ENCODE measurements at places on chromosomes 2 and 18. TPM values are rescaled to one million over a fixed set of nuclear protein-coding genes. Genes with fewer than 3 reads are reported as not detected.
A peak's percentile ranks its signal among the peaks of the same experiment; 100 is the strongest.

MOB4 gene
- total RNA-seq = 32.2 TPM

PDE1A gene
- 16.3 TPM for total RNA-seq

MYO3B gene
- 0.11 TPM for total RNA-seq

ANO7 gene
- total RNA-seq = 0.38 TPM

ZBTB7C gene
- total RNA-seq = not detected

SEMA4F gene
- 15.6 TPM for total RNA-seq

RAD51AP2 gene
- not detected for total RNA-seq

DCC gene
- not detected for total RNA-seq

TCF23 gene
- total RNA-seq = not detected

RNF144A gene
- total RNA-seq = 3.5 TPM

DNA sequence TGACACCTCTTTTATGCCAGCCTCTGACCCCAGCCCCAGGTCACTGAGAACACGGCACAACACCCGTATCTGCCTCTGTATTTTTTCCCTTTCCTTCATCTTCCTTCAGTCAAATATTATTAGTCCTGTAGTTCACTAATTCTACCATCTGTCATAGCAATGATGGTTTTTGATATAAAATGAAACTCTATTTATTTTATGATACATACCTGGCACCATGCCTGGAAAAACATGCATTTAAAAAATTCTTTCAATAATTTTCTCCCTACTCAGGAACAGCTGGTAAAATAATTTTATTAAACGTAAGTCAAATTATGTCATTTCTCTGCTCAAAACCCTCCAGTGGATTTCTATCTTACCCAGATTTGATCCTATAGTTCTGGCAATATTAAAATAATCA, 224.7 kb downstream of the CDH7 start:
- H3K27me3 ChIP-seq = no peaks in the 10 kb centered on the region
- no peak for DNase-seq
- H3K4me1 ChIP-seq = no peaks in the 10 kb centered on the region
- H3K36me3 ChIP-seq = no peaks in the 10 kb centered on the region
- H3K27ac ChIP-seq = no peak overlapping the region

- peak; percentile 75 for DNase-seq
- no peaks in the 10 kb centered on the region for H3K36me3 ChIP-seq
- H3K27ac ChIP-seq = no peak overlapping the region
- no peaks in the 10 kb centered on the region for H3K4me1 ChIP-seq
- peak overlapping the region; percentile 67 for H3K4me3 ChIP-seq
- H3K27me3 ChIP-seq = no peaks in the 10 kb centered on the region
Measured at GRCh38 chr18:47748847-47749599, 181.4 kb downstream of the SMAD2 start.

GRCh38 chr18:3612315-3612714, 162.3 kb downstream of the TGIF1 start:
- peak overlapping the region; percentile 36 for H3K27ac ChIP-seq
- DNase-seq = peak; percentile 59
- H3K36me3 ChIP-seq = no peaks in the 10 kb centered on the region
- H3K4me3 ChIP-seq = no peak overlapping the region
- H3K27me3 ChIP-seq = no peaks in the 10 kb centered on the region

- H3K27ac ChIP-seq = no peak overlapping the region
- no peak for DNase-seq
- no peaks in the 10 kb centered on the region for H3K4me1 ChIP-seq
- no peak overlapping the region for H3K4me3 ChIP-seq
- H3K27me3 ChIP-seq = no peaks in the 10 kb centered on the region
Measured at GRCh38 chr2:20196053-20196656, 28.8 kb downstream of the SDC1 start.

- H3K27ac ChIP-seq = no peak overlapping the region
- DNase-seq = no peak
Measured at GRCh38 chr2:4533806-4534205, 830.4 kb downstream of the DCDC2C start.

DNA sequence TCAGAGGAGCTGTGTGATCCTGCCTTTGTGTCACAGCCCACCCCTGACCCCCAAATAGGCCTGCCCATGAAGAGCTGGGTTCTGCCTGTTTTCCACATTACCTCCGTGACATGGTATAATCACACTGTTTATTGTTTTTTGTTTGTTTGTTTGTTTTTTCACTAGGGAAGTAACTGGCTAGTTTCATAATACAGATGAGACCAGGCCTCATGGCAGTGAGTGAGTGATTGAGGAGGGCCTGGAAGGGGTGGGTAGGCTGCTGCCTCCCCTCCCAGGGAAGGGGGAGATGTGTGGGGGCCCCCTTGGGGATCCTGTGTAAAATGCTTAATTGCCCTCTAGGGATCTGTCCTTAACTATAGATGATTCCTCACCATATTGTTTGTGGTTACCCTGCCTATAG, 190.5 kb downstream of the LDLRAD4 start:
- H3K27me3 ChIP-seq = no peaks in the 10 kb centered on the region
- DNase-seq = no peak
- no peaks in the 10 kb centered on the region for H3K4me1 ChIP-seq
- H3K36me3 ChIP-seq = no peaks in the 10 kb centered on the region

GRCh38 chr18:24530630-24531111, 70.2 kb downstream of the HRH4 start:
- peaks cover 19% of the 10 kb centered on the region for H3K4me1 ChIP-seq
- no peaks in the 10 kb centered on the region for H3K36me3 ChIP-seq
- no peaks in the 10 kb centered on the region for H3K27me3 ChIP-seq
- peak; percentile 78 for DNase-seq
- no peak overlapping the region for H3K27ac ChIP-seq

GRCh38 chr2:26723991-26724750, 31.6 kb downstream of the KCNK3 start:
- H3K4me3 ChIP-seq = no peak overlapping the region
- H3K27me3 ChIP-seq = no peaks in the 10 kb centered on the region
- peak overlapping the region; percentile 80 for H3K27ac ChIP-seq
- no peaks in the 10 kb centered on the region for H3K36me3 ChIP-seq
- peak; percentile 94 for DNase-seq

GRCh38 chr2:167404627-167405284, 516.5 kb downstream of the XIRP2 start:
- no peaks in the 10 kb centered on the region for H3K36me3 ChIP-seq
- no peaks in the 10 kb centered on the region for H3K4me1 ChIP-seq

GRCh38 chr18:58848685-58849084, 16.0 kb upstream of the ZNF532 start:
- no peaks in the 10 kb centered on the region for H3K27me3 ChIP-seq
- no peak overlapping the region for H3K27ac ChIP-seq
- no peaks in the 10 kb centered on the region for H3K4me1 ChIP-seq
- no peak overlapping the region for H3K4me3 ChIP-seq
- DNase-seq = peak; percentile 43

DNA sequence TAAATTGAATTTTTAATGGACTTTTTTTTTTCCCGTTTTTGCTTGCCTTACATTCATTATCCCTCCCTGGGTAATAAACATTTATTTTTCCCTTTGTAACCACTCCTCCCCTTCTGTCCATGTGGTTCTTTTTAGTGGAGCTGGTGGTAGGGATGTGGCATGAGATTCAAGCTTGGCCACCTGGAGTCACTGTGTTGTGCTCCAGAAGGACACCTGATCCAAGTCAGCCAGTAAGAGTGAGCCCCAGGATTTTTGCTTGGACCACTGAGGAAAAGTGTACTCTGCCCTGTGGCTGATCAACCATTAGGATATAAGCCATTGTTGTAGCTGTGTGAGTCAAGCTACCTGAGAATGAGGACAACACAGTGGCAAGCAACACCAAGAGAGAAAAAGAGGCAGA, 11.1 kb upstream of the ACTR3 start:
- DNase-seq = no peak
- H3K4me3 ChIP-seq = no peak overlapping the region
- H3K27me3 ChIP-seq = no peaks in the 10 kb centered on the region
- peaks cover 21% of the 10 kb centered on the region for H3K4me1 ChIP-seq

DNA sequence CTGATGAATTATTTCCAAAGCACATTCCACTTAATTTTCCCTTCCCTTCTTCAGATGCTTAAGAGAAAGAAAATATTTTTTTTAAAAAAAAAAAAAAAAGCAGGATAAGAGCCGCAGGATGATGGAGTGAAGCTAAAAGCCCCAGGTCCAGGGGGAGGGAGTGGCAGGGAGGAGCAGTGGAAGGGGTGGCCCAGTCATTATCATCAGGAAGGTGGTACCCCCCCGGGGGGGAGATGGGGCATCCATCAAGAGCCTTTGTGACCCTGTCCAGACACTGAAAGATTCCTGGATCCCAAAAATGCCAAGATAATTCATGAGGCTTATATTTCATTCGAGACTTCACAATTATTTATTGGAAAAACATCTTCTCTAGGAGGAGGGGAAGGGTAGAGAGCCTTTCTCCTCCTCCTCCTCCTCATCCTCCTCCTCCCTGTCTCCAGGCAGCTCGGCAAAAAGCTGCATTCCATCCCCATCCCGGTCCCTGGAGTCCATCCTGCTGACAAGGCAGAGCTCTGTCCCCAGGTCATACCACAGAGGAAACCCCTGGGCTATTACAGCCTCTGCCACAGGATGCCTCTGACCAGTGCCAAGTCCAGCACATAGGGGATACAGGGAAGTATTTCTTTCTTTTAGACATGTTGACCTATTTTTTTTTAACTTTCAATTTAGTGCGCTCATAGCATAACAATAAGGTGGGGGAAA, 125.3 kb downstream of the TWIST2 start:
- H3K4me1 ChIP-seq = peaks cover 27% of the 10 kb centered on the region
- peak overlapping the region; percentile 77 for H3K27ac ChIP-seq
- H3K27me3 ChIP-seq = no peaks in the 10 kb centered on the region
- H3K4me3 ChIP-seq = peak overlapping the region; percentile 42
- peak; percentile 64 for DNase-seq

GRCh38 chr2:8753609-8754008, 71.8 kb downstream of the ID2 start:
- no peak overlapping the region for H3K27ac ChIP-seq
- H3K4me1 ChIP-seq = peaks cover 6% of the 10 kb centered on the region
- H3K4me3 ChIP-seq = no peak overlapping the region
- no peak for DNase-seq
- H3K27me3 ChIP-seq = no peaks in the 10 kb centered on the region

GRCh38 chr2:41923156-41923786, 124.5 kb upstream of the PKDCC start:
- peaks cover 13% of the 10 kb centered on the region for H3K4me1 ChIP-seq
- H3K27me3 ChIP-seq = no peaks in the 10 kb centered on the region
- no peak for DNase-seq
- no peak overlapping the region for H3K27ac ChIP-seq
- H3K4me3 ChIP-seq = no peak overlapping the region

- 0 out of 2 replicates have a peak, but pooled peaks cover 5% of the 10 kb centered on the region for H3K4me1 ChIP-seq
- no peak for DNase-seq
Measured at GRCh38 chr2:182299632-182300031, 127.2 kb downstream of the PDE1A start.

GRCh38 chr2:766255-766654, 89.0 kb upstream of the TMEM18 start:
- H3K36me3 ChIP-seq = no peaks in the 10 kb centered on the region
- H3K27ac ChIP-seq = no peak overlapping the region
- no peak for DNase-seq
- H3K4me3 ChIP-seq = no peak overlapping the region
- H3K4me1 ChIP-seq = no peaks in the 10 kb centered on the region
- no peaks in the 10 kb centered on the region for H3K27me3 ChIP-seq

GRCh38 chr2:230796280-230796862, 68.4 kb upstream of the ITM2C start:
- peaks cover 8% of the 10 kb centered on the region for H3K36me3 ChIP-seq
- H3K4me3 ChIP-seq = no peak overlapping the region
- no peaks in the 10 kb centered on the region for H3K27me3 ChIP-seq
- H3K4me1 ChIP-seq = peaks cover 57% of the 10 kb centered on the region
- peak overlapping the region; percentile 91 for H3K27ac ChIP-seq

DNA sequence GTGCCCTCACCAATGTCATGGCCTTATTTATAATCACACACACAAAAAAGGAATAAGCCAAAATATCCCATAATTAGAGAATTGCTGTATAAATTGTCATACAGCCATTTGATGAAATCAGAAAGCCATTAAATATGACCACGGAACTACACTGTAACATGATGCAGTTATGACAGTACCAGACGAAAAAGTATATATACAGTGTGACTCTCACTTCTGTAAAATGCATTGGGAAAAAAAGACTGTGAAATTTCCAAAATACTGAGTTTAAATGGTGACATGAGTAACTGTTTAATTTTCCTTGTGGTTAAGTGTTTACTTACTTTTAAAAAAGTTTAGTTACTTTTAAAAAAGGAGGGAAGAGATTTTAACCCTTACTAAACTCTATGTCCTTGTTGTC, 25.4 kb downstream of the UXS1 start:
- no peak for DNase-seq
- no peak overlapping the region for H3K4me3 ChIP-seq
- H3K27ac ChIP-seq = no peak overlapping the region
- H3K36me3 ChIP-seq = no peaks in the 10 kb centered on the region

- no peaks in the 10 kb centered on the region for H3K27me3 ChIP-seq
- H3K4me3 ChIP-seq = no peak overlapping the region
- no peak for DNase-seq
Measured at GRCh38 chr2:195038153-195038552, 618.9 kb upstream of the SLC39A10 start.

DNA sequence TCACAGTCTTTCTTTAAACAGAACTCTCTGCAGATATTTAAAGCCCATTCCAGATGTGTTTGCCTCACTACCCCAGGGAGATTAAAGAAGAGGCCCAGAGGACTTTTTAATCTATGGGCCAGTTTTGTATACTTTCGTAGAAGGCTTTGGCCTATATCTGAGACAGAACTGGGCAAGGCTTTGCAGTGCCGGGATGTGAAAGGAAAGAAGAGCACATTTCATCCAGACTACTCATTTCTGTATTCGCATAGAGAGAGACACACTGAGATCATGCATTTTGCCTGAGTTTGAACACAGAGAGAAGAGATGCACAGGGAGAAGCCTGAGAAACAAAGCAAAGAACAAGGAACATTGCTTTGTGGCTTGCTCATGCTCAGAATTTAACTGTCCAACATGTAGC, 54.9 kb upstream of the SLC5A7 start:
- no peaks in the 10 kb centered on the region for H3K4me1 ChIP-seq
- no peak overlapping the region for H3K27ac ChIP-seq
- DNase-seq = no peak
- H3K27me3 ChIP-seq = peaks cover 11% of the 10 kb centered on the region
- H3K36me3 ChIP-seq = no peaks in the 10 kb centered on the region

DNA sequence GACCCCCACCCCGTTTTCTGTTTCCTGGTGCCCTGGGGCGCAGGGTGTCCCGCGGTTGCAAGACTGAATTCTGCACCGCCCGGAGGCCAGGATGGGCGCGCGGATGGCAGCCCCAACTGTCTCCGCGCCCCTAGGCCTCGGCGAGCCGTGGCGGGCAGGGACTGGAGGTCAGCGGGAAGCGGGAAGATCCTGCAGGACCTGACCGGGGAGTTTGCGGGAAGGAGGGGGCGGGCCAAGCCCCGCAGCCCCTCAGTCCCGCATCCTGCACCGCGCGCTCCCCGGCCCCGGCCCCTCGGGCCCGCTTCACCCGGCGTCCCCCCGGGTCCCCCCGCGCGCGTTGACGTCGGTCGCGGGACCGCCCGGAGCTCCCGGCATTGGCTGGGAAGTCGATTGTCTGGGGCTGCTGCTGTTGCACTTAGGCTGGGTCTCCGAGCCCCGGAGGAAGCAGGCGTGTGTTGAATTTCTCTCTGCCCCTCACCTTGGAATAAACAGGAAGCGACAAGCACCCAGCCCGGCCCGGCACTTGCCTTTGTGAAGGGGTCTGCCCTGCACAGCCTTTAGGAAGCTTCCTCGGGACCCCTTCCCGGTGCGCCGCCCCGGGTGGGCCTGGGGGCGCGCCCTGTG, at the start of gene LDLRAD4:
Gene LDLRAD4, plus strand, starts transcription at position 393 of the 624 bp plus-strand sequence.
- H3K27me3 ChIP-seq = peaks cover 81% of the 10 kb centered on the region
- H3K4me1 ChIP-seq = no peaks in the 10 kb centered on the region
- DNase-seq = peak; percentile 27
- H3K27ac ChIP-seq = no peak within 1 kb of the TSS

- no peak overlapping the region for H3K4me3 ChIP-seq
- H3K36me3 ChIP-seq = no peaks in the 10 kb centered on the region
- no peaks in the 10 kb centered on the region for H3K27me3 ChIP-seq
- H3K27ac ChIP-seq = no peak overlapping the region
- no peak for DNase-seq
- H3K4me1 ChIP-seq = no peaks in the 10 kb centered on the region
Measured at GRCh38 chr2:14219306-14219705, 413.2 kb upstream of the LRATD1 start.
